Activated naive CD4-positive, alpha-beta T cell treated with Interleukin-2 at 50 U/mL for 16 hours (primary cell): ENCODE measurements at places on chromosomes 2 and 18.

DNA sequence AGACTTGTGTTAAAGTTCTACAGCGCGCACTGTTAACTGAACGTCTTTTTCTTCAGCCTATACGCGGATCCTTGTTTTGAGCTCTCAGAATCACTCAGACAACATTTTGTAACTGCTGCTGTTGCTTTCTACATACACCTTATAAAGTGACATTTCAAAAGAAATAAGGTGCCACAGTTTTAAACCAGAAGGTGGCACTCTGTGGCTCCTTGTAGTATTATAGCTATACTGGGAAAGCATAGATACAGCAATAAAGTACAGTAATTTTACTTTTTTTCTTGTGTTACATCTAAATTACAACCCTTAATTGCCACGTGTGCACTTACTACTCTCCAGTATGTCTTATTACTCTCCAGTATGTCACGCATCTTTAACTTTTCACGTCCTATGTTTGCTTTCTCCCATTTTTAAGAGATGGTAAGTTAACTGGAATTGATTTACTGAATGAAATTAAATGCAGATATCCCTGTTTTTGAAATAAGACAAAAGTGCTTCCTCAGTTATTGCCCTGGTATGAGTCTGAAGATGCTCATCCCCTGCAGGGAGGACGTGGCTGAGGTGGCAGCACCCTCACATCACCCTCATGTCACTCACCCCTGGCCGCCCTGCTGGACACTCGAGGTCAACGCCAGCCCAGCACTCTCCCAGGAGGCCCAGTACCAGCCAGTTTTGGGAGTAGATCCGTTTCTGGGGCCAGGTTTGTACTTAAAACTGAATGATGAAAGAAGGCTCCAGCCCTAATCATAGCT is 37.8 kb downstream of the GORASP2 start:
- no peak for DNase-seq

DNA sequence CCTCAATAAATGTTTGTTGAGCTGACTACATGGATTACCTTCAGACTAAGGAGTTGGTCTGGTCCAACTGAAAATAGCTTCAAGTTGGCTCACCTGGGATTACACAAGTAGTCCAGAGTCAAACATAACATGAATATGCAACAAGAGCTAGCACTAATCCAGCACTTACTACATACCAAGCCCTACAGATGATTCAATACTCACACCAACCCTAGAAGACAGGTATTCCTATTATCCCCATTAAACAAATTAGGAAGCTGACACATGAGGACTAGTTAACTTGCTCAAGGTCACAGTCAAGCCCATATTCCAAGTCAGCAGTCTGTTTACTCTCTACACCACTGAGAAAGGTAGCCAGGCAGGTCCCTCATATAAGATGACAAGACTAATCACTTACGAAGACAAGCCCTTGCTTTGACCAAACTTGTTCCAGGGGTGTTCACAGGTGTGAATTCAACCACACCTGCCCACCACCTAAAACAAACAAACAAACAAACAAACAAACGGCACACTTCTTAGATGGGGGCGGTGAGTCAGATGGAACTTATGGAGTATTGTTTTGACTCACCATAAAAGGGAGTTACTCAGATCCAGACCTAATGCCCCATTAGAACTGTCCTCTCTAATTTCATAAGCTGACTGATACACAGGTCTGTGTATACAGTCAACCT is 29.1 kb downstream of the TMEM131 start:
- DNase-seq = no peak

- DNase-seq = no peak
Measured at GRCh38 chr2:22901471-22902179, 483.4 kb upstream of the KLHL29 start.

- DNase-seq = no peak
Measured at GRCh38 chr2:2368476-2368875, 37.4 kb upstream of the MYT1L start.

GRCh38 chr2:181305301-181306123 is 151.7 kb upstream of the ITGA4 start:
- DNase-seq = peak; percentile 29

DNA sequence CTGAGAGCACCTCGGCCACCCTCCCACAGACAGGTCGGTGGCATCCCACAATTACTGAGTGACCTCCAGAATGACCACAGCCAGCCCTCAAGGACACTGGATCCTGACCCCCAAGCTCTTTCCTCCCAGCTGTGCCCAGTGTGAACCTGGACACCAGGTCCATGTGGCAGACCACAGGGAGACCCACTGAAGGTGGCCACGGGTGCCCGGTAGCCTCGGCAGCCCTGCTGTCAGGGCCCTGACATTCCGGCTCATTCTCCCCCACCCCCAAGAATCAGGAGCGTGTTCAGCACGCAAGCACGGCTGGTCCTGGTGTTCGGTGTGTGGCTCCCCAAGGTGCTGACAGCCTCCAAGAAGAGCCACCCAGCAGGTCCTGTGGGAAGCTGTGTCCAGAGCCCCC is 32.8 kb downstream of the AQP12A start:
- no peak for DNase-seq

- no peak for DNase-seq
Measured at GRCh38 chr2:43269706-43270105, 43.3 kb upstream of the ZFP36L2 start.

DNA sequence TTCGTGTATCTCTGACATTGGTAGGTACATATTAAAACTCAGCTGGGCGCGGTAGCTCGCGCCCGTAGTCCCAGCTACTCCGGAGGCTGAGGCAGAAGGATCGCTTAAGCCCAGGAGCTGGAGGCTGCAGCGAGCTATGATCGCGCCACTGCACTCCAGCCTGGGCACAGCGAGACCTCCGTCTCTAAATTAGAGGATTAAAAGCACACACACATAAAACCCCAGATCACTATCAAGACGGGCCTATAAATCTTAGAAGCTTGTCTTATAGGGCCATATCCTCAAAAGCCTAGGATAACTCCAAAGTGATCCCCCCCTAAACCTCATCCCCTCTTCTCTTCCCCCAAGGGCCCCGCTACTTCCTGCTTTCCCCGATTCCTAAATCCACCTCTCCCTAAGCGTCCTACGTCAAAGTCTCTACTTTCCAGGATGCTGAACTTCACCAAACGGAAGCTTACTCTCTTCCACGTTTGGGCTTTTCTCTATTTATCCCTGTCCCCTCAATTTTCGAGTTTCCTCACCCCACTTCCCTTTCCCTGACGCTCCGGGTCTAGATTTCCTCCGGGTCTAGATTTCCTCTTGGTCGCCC is 707 bp downstream of the KRCC1 start:
- DNase-seq = peak; percentile 11

- peak; percentile 73 for DNase-seq
Measured at GRCh38 chr2:237440819-237441281, 26.9 kb upstream of the COL6A3 start.

DNA sequence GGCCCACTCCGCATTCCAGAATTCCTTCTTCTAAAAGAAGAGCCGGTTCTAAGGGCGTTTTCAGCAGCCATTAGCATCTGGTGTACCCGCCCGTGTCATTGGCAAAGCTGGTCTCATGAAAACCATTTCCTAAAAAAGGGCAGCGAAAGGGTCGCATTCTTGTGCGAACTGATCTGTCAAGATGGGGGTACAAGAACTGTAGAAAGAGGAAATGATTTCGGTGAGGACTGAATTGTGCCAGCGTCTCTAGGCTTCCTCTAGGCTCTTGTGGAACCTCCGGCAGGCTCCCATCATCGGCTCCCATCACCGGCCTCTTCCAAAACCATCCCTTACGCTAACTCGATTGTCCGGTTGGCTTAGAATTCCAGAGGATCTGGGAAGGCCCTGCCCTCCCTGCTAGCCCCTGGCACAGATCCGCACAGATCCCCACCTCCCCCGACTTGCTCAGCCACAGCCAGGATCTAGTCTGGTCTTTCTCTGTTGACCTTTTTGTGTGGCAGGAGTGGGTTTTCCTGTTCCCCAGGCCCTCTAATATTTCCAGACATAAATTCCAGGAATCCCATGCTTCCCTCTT is 1.3 kb downstream of the RAB31 start:
- DNase-seq = no peak

DNA sequence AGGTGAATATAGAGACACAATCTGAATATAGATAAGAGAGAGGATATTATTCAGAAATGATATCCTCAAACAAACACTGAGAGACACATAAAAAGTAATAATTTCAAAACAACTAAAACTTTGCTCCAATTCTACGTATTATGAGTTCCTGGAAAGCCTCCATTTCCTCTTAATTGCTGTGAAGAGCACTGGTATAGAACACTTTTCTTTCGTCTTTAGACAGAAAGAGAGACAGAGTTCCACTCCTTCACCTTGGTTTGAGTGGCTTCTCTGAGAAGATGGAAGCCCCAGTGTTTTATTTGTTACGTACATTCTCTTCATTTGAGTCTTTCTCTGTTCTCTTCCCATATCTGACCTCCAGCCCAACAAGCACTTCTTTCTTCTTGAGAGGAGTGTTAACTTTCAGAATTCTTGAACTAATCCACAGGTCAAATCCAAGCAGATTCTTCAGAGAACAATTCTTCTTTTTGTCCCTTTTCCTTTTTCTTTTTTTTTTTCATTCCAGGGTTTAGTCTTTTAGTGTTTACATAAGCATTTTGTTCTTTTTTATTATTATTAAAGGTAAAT is 6.4 kb upstream of the PIK3C3 start:
- no peak for DNase-seq

DNA sequence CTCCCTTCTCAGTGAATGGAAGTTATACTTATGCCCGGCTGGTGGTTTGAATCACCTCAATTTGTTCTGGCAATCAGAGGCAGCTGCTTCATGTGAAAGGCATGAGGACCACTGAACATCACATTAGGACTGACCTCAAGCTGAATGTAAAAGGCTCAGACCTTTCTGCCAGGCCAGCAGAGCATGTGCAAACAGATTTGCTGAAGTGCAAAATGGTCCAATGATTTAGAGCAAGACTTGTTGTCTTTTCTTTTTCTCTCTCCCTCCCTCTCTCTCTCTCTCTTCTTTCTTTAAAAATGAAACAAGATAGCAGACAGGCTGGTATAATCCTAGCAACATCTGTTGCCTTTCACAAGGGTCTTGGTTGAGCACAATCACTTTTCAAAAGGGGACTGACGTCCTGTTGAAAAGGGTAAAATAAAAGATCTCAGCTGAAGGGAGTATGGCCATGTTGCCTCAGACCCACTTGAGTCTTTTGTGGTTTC is 13.3 kb upstream of the CDH7 start:
- no peak for DNase-seq

DNA sequence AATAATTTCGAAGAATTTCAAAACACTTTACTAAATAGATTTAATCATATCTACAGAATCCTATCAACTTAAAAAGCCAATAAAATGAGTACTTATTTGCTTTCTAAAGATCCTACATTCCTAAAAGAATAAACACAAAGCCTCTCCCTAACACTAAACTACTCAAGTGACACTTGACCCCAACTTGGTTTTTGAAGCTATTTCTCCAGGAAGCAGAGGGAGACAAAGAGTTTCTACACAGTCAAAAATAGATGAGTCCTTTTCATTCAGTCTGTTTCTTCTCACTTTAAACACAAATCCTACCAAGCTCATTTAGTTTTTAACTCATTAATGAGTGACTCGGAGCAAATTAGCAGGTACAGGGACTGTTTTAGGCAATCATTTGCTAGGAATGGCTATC is 2.1 kb downstream of the ATL2 start:
- DNase-seq = no peak

DNA sequence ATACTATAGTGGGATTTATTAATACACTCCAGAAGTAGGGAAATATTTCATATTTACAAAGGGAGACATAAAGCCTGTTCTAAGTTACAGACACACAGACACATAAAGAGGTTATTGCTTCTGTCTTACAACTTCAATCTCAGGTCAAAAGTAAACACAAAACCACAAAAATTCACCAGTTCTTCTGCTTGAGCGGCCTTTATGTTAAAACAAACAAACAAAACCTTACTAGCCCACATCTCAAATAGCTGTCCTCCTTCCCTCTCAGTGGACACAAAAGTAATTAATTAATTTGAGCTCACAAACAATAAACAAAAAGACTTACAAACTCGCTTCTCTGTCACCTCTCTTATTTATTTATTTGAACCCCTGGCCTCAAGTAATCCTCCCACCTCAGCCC is 1.5 kb upstream of the ASNSD1 start:
- DNase-seq = no peak
